C1 segment of cervical spinal cord (tissue), 14 donors: ENCODE measurements at places on chromosomes 5 and 9.

- DNase-seq, result no peak
Observed at GRCh38 chr9:89179540-89179894, 899 bp upstream of the SHC3 start.

DNA sequence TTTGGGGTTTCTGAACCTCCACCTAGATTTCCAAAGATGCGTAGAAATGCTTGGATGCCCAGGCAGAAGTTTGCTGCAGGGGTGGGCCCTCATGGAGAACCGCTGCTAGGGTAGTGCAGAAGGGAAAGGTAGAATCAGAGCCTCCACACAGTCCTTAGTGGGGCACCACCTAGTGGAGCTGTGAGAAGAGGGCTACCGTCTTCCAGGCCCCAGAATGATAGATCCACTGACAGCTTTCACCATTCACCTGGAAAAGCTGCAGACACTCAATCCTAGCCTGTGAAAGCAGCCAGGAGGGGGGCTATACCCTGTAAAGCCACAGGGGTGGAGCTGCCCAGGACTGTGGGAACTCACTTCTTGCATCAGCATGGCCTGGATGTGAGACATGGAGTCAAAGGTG, 13.3 kb upstream of the HSDL2 start:
- no peak for DNase-seq

GRCh38 chr5:160835376-160835775, 16.6 kb downstream of the ATP10B start:
- no peak for DNase-seq

GRCh38 chr5:25991639-25992038, 1046.7 kb downstream of the CDH9 start:
- DNase-seq, result no peak

- DNase-seq, result no peak
Observed at GRCh38 chr5:115551415-115551814, 6.8 kb upstream of the FEM1C start.

DNA sequence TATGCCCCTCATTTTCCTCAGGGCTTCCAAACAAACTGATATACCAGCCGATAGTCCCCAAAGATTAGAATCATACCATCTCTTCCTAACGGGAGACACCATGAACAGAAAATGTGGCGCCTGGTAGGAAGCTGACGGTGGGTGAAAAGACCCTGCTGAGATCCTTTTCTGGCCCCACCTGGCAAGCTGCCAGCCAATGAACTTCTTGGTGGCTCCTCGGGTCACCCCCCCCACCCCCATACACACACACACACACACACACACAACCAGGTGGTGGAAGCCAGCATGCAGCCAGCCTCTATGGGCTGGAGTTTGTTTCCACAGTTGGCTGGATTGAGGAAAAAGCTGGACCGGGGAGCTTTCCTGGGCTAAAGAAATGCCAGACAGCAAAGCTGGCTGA, 4.8 kb upstream of the CCIN start:
- DNase-seq, result no peak

DNA sequence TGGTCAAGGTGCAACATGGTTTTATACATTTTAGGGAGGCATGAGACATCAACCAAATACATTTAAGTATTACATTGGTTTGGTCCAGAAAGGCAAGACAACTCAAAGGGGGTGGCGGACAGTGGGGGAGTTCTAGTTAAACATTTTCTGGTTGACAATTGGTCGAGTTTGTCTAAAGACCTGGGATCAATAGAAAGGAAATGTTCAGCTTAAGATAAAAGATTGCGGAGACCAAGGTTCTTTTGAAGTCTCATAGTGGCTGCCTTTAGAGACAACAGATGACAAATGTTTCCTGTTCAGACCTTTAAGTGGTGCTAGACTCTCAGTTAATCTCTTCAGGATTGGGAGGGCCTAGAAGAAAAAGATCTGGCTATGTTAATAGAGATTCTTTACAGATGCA, 47.7 kb upstream of the TTC39B start:
- DNase-seq, result no peak

GRCh38 chr9:16025627-16026026, 472.8 kb downstream of the CCDC171 start:
- DNase-seq, result no peak

DNA sequence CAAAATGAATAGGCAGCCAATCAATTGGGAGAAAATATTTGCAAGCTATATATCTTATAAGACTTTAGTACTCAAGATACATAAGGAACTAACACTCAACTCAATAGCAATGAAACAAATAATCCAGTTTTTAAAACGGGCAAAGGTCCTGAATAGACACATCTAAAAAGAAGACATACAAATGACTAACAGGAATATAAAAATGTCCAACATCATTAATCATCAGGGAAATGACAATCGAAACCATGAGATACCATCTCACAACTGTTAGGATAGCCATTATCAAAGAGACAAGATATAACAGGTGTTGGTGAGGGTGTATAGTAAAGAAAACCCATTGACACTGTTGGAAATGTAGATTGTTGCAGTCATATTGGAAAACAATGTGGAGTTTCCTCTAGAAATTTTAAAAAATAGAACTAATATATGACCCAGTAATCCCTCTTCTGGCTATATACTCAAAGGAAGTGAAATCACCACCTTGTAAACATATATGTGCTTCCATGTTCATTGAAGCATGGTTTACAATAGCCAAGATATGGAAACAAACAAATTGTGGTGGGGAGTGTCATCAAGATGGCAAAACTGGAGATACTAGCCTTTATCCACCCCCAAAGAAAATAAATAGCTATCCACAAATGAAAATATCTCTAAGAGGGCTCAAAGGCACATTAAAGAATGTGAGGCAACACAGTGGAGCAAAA, 13.9 kb upstream of the BTNL3 start:
- no peak for DNase-seq

- no peak for DNase-seq
Observed at GRCh38 chr9:69532396-69532795, 139.8 kb downstream of the APBA1 start.

GRCh38 chr5:140242099-140242498, 60.8 kb downstream of the PFDN1 start:
- no peak for DNase-seq

- no peak for DNase-seq
Observed at GRCh38 chr5:115372146-115372545, 75.7 kb upstream of the CCDC112 start.

DNA sequence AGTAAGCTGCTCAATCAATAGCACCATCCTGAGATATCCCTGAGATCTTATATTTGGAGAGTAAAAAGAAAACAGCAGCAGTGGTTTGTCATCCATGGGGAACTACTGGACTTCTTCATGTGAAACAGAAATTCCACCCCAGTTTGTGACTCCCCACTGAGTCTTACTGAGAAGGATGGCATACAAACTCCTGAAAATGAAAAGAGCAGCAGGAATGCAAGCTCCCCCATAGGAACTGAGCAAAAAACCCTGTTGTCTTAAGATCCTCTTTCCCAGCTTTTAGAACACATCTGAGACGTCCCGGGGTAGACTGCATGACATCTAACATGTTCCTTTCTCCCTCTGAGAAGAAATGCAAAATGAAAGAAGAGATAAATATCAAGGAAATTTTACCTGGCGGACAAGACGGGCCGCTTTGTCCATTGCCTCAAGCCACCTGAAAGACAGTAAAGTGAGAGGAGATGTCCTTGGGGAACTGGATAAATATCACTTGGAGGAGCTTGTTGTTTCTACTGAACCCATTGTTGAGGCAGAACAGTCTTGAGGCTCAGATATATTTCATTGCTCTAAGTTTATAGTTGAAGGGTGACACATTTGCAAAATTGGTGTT, 117.1 kb downstream of the NUDT12 start:
- DNase-seq, result no peak

GRCh38 chr9:34520505-34521385, 2.0 kb downstream of the ENHO start:
- DNase-seq, result no peak

- no peak for DNase-seq
Observed at GRCh38 chr5:84032324-84032723, 311.7 kb upstream of the HAPLN1 start.

DNA sequence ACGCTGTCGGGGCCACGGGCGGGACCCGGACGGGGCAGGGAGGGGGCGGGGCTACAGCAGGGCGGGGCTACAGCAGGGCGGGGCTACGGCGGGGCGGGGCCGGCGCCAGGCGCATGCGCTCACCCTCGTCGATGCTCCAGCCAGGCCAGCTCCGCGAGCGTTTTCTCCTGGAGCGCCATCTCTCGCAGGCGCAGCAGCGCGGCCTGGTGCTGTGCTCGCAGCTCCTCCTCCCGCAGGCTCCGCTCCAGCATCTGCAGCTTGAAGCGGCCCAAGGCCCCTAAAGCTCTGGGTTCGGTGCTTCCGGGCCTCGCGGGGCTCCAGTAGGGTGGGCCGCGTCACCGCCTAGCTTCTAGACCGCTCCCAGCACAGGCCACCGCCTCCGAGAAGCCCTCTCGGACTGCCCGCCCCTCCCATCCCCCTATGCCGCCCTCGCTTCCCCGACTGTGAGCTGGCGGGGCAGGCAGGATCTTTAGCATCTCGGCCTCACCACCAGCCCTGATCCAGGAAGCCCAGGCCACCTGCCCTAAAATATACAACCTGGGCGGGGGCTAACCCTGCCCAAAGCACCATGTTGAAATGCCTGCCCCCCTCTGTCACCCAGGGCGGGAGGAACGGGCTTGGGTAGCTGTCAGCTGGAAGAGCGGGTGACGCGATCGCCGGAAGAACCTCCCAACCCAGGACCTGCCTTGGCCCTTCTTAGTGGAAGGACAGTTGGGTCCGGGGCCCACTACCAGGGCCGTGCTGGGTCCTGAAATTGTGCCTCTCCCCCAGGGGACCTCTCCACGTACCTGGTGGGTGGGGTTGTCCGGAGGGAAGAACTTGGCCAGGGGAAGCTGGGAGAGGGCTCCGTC, 21.9 kb upstream of the QSOX2 start:
- DNase-seq, result peak; percentile 10
